Stimulated activated CD4-positive, alpha-beta T cell treated with anti-CD3 and anti-CD28 coated beads, Interleukin-1b, Interleukin-23, amount 100 ng/mL, for 1 hour (primary cell): ENCODE measurements at places on chromosomes 2 and 18.

- DNase-seq = no peak
Measured at GRCh38 chr18:23701017-23701416, 11.8 kb downstream of the LAMA3 start.

- peak; percentile 22 for DNase-seq
Measured at GRCh38 chr18:11733031-11733430, 44.0 kb downstream of the GNAL start.

GRCh38 chr2:6358546-6358945 lies 507.2 kb downstream of the CMPK2 start:
- no peak for DNase-seq

- no peak for DNase-seq
Measured at GRCh38 chr2:63692002-63692606, 103.3 kb downstream of the MDH1 start.

GRCh38 chr2:71827973-71828372 lies 319.7 kb downstream of the CYP26B1 start:
- no peak for DNase-seq

DNA sequence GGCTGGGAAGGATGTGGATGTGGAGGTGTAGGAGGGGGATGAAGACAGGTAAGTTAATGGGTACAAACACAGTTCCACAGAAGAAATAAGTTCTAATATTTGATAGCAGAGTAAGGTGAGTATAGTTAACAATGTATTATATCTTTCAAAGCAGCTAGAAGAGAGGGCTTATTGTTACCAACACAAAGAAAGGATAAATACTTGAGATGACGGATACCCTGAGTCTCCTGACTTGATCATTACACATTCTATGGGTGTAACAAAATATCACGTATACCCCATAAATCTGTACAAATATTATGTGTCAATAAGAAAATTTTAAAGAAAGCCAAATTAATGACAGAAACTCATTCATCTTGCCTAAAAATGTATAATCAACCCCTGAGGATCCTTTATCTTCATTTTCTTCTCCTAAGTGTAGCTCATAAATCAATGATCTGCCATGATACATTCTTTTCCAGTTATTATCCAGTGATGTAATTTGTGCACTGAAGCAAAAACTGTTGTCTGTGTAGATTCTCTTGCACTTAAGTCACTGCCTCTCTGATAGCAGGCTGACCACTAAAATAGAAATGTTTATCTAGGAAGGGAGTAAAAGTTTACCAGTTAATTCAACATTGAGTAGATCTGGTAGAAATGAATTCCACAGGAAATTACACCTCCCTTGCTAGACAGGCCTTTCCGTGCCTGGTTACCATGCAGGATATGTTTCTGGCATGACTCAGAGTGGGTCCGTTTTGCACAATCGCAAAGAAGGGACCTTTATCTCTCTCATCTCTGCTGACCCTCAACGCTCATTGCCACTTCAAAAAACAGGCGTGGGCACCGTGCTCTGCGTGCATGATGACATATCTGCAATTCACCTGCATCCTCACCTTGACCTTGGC lies 249.7 kb upstream of the NCKAP5 start:
- no peak for DNase-seq

DNA sequence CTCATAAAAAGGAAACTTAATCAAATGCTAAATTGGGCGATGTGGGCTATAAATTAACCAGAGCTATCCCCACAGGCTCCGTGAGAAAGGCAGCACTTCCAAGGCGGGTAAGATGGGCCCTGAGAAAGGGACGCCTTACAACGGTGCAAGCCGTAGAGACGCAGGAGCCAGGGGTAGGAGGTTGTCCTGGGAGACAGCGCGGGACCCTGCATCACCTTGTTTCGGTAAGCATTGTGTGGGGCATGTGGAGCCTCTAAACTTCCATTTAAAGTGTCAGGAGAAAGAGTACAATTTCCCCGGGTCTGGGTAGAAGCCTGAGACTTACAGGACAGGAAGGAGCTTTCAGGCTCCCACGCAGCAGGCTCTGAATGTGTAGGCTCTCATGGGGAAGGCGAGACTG lies 1.2 kb upstream of the PER2 start:
- DNase-seq = no peak

DNA sequence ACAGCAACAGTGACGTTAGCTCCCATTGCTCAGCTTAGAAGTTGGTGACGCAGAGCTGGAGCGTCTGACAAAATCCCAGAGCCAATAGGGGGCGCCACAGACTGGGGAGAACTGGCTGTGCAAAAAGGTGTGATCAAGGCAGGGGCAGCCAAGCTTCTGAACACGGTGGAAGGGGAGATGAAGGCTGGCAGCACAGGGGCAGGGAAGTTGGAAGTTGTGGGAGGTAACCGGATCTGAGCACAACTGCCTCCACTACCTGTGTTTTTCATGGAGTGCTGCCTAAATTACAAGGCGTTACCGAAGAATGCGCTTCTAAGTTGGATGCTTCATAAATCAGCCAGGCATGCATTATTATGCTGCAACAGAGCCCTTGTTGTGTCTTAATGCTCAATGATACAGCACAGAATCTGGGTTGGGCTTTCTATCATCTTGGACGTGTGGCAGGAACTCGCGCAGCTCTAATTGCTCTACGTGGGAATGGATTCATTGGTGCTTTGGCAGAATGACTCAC lies 370.0 kb downstream of the SLC4A3 start:
- no peak for DNase-seq

DNA sequence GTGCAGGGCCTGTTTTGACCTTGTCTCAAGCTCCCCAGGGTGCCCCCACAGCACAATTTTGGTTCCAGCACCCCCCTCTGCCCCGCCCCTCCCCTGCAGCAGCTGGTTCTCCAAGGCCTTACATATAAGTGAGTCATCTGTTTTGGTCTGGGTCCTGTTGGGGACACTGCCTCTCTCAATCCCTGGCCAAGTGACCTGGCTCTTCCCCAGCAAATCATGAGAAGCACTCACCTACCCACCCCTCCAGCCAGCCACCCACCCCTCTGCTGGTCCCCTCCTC lies 90.5 kb downstream of the INHBB start:
- no peak for DNase-seq

DNA sequence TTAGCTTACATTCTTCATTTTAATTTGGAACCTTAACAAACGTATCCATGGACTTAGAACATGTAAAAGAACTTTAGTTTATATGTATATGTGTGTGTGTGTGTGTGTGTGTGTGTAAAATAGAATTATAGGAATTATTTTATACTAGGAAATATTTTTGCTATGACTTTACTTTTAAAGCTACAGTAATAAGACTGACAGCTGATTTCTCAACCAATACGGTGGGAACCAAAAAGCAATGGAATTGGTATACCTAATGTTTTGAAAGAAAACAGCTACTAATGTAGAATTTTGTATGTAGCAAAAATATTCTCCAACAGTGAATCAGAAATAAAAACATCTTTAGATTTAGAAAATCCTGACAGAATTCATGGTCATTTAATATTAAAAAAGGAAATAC lies 146.5 kb upstream of the ARL4C start:
- no peak for DNase-seq

DNA sequence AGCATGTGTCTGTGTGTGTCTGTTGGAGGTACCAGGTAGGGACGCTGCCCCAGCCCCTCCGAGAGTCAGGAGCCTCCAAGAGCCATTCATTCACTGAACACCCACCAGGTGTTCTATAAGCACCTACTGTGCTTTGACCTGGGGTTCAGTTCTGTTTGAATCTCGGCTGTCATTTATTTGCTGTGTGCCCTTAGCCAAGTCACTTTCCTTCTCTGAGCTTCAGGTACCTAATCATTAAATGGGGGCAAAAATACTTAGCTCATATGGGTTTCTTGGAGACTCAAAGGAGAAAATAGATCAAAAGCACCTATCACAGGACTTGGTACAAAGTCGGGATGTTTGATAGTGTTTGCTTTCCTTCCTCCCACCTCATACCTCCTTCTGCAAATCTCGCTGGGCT lies 13.2 kb downstream of the ASIC4 start:
- DNase-seq = no peak

DNA sequence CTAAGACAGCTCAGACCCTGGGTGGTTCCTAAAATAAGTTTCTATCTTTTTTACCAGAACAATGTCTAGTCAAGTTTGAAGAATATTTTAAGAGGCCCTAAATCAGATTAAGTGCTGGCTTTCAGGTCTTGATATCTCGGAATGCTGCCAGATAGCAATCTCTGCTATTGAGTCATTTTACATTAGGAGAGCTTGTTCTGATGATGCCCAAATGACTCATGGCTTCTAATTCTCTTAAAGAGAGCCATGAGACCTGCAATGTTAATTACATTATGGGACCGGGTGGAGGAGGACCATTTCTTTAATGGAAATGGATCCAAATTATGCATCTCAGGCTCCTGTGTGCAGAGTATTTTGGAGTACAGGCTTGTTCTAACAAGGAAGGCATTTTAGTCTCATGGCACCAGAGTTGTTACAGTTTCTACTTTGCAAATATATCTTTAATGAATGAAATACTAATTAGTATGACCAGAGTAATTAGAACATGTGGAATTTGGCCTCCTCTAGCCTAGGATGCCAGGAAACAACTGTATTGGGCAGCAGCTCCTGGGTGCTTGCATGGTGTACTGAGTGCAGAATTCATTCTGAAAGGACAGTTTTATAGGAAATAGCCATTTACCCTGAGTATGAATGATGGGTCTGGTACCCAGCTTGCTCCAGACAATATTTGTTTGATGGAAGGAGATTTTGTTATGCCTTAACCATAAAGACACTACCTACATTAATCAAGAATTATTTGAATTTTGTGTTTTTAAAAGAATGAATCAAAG lies 94.0 kb upstream of the SULT1C3 start:
- no peak for DNase-seq

GRCh38 chr2:196980001-196980400 lies 53.5 kb upstream of the PGAP1 start:
- DNase-seq = no peak

DNA sequence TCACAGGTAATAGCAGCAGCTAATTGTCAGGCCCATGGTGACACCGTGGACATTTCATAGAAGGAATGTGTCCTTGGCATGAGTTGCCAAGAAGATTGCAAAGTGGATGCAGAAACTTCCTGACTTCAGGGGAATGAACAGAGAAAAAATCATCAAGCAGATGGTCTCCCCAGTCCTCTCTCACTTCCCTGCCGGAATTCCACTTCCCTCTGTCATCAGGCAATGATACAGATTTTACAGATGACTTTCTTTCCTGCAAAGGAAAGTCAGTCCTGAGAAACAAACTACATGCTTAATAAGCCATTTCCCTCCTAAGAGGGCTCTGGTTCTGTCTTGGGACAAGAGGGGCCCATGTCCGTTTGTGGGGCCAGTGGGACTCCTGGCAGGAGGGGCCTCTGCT lies 45.7 kb downstream of the KCNF1 start:
- no peak for DNase-seq

GRCh38 chr18:35933982-35934381 lies 38.5 kb upstream of the RMP24 start:
- DNase-seq = no peak

GRCh38 chr18:34821669-34822210 lies 111.6 kb downstream of the DTNA start:
- DNase-seq = no peak

DNA sequence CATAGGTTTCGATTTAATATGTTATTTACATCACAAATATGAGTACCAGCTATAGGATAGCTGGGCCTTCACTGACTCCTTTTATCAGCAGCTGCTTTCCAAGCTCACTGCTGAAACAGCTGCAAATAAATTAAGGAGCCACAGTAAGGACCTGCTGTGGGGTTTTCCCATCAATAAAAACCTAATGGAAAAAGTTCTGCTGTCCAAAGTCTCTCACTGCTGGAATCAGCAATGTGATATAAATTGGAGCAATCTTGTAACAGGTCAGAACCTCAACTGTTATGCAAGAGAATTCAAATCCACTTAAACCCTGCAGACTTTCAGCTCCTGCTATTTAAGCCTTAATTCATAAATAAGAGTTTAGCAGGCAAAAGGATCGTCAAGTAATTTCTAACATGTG lies 61.3 kb downstream of the NEB start:
- DNase-seq = no peak

- no peak for DNase-seq
Measured at GRCh38 chr2:181170256-181170655, 189.9 kb downstream of the UBE2E3 start.

DNA sequence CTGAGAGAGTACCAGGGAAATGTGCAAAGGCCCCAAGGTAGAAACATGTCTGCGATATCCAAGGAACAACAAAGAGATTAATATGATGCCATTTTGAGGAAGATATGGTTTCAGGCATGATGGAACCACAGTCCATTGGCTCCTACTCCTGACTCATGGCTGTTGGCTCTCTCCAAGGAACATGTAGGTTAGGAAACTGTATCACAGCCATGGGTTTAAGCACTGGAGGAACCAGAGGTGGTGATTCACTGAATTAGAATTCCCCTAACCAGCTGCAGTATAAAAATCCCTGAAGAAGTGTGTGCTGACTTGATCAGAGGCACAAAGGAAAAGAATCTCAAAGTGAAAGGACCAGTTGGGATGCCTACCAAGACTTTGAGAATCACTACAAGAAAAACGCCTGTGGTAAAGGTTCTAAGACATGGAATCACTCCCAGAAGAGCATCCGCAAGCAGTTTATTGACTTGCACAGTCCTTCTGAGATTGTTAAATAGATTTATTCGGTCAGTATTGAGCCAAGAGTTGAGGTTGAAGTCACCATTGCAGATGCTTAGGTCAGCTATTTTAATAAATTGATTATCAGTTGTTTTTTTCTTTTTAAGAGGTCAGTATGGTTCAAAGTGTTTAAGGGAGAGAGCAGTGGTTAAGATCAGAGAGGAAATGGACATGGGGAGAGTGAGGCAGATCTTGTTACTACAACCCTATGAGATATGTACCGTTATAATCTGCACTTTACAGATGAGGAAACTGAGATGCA lies 110.7 kb upstream of the OTX1 start:
- DNase-seq = no peak

GRCh38 chr2:234139755-234140154 lies 89.3 kb downstream of the SPP2 start:
- DNase-seq = no peak

GRCh38 chr2:151922845-151923666 lies 94.8 kb upstream of the ARL5A start:
- DNase-seq = no peak

GRCh38 chr2:201152517-201152916 lies 30.4 kb upstream of the CASP10 start:
- DNase-seq = no peak

DNA sequence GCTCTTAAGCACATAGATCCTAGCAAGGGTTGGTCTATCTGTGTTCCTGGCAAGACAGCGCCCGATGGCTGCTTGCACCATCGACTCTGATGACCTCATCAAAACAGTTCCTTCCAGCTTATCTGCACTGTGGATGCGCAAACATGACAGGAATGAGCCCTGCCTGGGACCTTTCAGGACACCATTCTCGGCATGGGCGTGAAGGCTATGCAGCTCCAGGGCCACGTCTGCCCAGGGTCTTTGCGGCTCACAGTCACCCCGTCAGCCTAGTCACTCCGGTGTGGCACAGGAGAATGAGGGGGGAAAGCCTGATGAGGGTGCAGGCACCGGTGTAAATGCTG lies 147.8 kb upstream of the TWIST2 start:
- no peak for DNase-seq

DNA sequence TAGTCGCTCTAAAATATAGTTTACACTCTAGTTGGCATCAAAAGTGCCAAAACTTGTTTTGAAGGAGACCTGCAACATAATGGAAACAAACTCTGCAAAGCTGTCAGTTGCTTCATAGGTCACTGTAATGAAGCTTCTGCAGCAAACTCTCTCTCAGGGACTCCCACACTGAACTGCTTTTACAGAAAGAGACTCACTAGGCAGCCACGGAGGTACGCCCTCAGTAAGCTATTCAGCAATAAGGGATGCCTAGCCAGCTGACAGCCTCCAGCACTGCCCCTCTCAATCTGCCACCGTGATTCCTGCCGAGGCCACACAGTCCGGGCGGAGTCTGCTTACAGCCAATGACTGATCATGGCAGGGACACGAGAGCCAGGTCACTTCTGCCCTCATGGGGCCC lies 51.1 kb downstream of the COLEC12 start:
- no peak for DNase-seq

- no peak for DNase-seq
Measured at GRCh38 chr2:120988051-120988699, 252.5 kb downstream of the GLI2 start.
